ENCODE measurements at places on chromosomes 6 and 20.

DNA sequence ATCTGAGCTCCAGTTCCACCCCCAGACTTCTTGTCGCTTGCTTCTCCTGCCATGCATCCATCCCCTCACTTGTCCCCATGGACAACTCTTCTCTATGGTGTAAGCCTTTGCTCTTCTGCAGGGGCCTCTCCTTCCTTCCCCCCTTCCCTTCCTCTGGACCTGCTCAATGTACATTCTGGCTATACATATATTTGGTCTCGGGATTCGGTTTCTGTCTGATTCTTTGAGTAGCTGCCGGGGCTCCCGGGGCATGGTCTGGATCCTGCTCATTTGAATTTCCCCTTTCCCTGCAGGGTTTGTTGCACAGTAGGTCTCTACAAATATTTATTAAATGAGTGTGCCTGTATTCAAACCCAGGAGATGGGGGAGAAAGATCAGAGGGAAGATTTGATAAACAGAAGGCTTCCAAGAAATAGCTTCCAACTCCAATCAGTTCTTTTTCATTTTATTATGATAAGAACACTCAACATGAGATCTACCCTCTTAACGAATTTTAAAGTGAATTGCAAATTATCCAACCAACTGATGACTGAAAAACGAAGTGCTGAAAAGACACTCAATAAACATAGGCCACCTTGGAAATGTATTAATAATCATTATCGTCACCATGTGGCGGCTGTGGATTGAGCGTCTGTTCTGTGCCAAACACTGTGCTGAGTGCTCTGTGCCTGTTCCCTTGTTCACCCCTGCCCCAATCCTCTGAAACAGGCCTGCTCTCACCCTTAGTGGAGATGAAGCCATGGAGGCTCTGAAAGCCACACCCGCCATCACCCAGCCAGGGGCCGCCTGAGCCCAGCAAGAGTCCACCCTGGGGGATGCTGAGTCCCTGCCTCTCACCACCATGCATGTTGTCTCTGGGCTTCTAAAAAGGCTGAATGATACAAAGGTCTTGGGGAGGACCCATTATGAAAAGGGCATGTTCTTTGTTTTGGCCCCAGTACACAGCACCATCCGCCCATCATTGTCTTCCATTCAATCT is 34.3 kb upstream of the APCDD1L start:
- DNase-seq = no peak

- no peak for DNase-seq
These were observed 341.7 kb downstream of the PRL start for GRCh38 chr6:21955053-21955595.

DNA sequence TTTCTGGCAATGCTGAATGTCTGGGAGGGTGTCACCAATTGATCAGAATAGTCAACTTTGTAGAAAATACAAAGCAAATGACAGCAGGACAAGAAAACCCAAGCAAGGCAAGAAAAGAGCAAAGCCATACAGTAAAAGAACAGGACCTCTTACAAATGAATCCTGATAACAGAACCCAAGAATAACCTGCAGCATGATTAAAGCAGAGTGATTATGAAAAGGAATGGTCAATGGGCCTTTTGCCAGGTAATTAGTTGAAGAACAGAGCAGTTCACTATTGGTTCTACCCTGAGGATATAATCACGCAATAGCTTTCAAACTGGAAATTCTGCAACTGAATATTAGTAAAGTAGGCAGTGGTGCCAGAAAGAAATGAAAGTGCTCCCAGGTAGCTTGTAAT is 319.8 kb downstream of the FRK start:
- DNase-seq = no peak

- DNase-seq = no peak
These were observed 102.3 kb downstream of the PDE7B start for GRCh38 chr6:135953818-135954217.

GRCh38 chr6:1409774-1410465 is 20.5 kb downstream of the FOXF2 start:
- DNase-seq = no peak

- DNase-seq = no peak
These were observed 207.4 kb downstream of the FNDC1 start for GRCh38 chr6:159376516-159377158.

DNA sequence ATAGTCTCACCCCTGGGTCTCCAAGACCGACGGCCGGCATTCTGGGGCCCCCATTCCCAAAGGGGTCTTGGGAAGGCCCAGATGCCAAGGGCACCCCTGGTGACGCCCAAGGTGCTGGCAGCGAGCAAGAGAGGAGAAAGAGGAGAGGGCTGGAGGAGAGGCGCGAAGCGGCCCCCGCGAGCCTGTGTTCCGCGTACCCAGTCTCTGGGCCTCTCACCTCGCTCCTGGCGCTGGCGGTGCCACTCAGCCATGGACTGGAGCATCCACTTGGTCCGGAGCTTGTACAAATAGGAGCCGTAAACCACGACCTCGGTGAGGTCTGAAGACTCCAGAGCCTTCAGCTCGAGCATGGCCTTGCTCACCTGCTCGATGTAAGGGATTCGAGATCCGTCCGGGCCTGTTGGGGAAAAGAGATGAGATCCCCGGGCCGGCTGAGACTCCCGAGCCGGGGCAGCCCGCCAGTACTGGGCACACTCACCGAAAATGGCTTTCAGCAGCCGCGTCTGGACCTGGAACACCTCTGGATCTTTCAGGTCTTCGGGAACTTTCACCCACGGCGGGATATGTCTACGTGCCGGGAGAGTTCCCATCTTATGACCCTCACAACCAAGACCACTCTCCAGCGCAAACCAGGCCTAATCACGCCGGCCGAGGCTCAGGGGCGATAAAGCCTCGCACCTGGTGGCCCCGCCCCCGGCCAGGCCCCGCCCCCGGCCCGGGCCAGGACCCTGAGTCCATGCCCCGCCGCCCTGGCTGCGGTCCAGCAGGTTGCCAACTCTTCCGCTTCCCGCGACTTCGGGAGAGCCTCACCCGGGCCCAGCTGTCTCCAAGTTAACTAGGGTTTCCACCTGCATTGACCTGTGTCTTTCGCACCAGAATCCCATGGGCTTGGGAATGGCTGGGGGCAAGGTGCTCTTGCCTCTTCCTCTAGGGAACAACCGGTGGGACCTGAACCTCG is at the start of gene DPPA5:
TSS of gene DPPA5 (minus strand) at position 641 of the 958 bp plus-strand sequence. CDS start at position 590, 51 bp downstream.
- no peak for DNase-seq

DNA sequence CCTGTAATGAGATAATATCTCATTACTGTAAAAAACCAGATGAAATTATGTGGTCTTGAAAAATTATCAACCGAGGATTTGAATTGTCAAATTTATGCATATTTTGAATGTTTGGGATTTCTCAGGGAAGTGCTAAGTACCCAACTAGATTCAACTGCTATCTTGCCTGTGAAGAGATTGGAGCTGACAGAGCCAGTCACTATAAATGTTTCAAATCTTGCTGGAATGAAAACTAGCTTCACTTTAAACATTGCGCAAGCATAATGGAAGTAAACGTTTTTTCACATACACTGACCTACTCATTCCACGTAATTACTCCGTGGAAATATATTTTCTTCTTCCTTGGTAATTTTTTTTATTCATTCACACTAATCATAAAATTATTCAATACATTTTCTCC is 46.7 kb downstream of the TMEM170B start:
- DNase-seq = no peak

DNA sequence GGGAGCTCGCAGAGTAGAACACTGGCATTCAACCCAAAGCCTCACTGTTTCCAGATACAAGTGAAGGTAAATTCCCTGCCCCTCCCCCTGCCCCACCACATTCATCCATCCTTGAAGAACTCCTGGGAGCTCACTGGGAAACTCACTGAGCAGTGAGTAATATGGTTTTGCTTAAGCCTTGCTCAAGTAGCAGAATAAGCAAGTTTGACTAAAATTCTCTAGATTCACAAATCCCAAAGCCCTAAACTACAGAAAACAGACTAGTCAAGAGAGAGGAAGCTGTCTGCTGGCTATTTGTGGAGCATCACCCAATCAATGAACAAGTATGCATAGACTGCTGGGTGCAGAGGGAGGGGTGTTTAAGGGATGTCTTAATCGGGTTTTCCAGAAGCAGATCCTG is 82.1 kb downstream of the UNC5CL start:
- DNase-seq = no peak

- DNase-seq = no peak
These were observed 33.2 kb upstream of the AKAP7 start for GRCh38 chr6:131101911-131102680.

- no peak for DNase-seq
These were observed 77.8 kb downstream of the VIP start for GRCh38 chr6:152828431-152828830.
